ENCODE measurements at places on chromosomes 4 and X. TPM values are rescaled to one million over a fixed set of nuclear protein-coding genes. Genes with fewer than 3 reads are reported as not detected.

ERCC6L gene
- total RNA-seq, result 18.1 TPM

AWAT1 gene
- total RNA-seq, result not detected

ZDHHC15 gene
- 2.7 TPM for total RNA-seq

ZNF674 gene
- 7.9 TPM for total RNA-seq

GABRG1 gene
- 0.11 TPM for total RNA-seq

IL9R gene
- total RNA-seq, result 0.72 TPM

RAB39B gene
- total RNA-seq, result 7.2 TPM

MMRN1 gene
- not detected for total RNA-seq

CYTL1 gene
- 1.7 TPM for total RNA-seq

STPG2 gene
- total RNA-seq, result 0.11 TPM

IBSP gene
- not detected for total RNA-seq

HTN1 gene
- total RNA-seq, result not detected

HELT gene
- not detected for total RNA-seq

F8A3 gene
- 5.6 TPM for total RNA-seq

PCSK1N gene
- 3.9 TPM for total RNA-seq

TCEAL7 gene
- 2.7 TPM for total RNA-seq

GPR143 gene
- 7.9 TPM for total RNA-seq

GRIA3 gene
- total RNA-seq, result 2.4 TPM

DMRTC1 gene
- not detected for total RNA-seq

CCNI gene
- 240 TPM for total RNA-seq

AIMP1 gene
- total RNA-seq, result 37.1 TPM

CDKL5 gene
- total RNA-seq, result 16.9 TPM

CXCL6 gene
- total RNA-seq, result 0.85 TPM

FREM3 gene
- not detected for total RNA-seq

C4orf50 gene
- total RNA-seq, result 0.17 TPM

AKAP4 gene
- total RNA-seq, result not detected

CT55 gene
- 0.24 TPM for total RNA-seq

WDR17 gene
- total RNA-seq, result 2.0 TPM

XK gene
- 0.85 TPM for total RNA-seq

FRYL gene
- total RNA-seq, result 31.5 TPM

NRK gene
- 1.4 TPM for total RNA-seq

SYP gene
- total RNA-seq, result 2.1 TPM

DNAAF6 gene
- total RNA-seq, result not detected

GLUD2 gene
- total RNA-seq, result 0.99 TPM

TLR2 gene
- 0.90 TPM for total RNA-seq

IL1RAPL2 gene
- total RNA-seq, result 0.13 TPM

CITED1 gene
- 1.8 TPM for total RNA-seq

BEX3 gene
- 305 TPM for total RNA-seq

RBM47 gene
- 70.3 TPM for total RNA-seq

STARD8 gene
- total RNA-seq, result 0.39 TPM

METTL14 gene
- total RNA-seq, result 53.3 TPM

ADAMTS3 gene
- 0.94 TPM for total RNA-seq
